ENCODE measurements at places on chromosomes 2 and 18. TPM values are rescaled to one million over a fixed set of nuclear protein-coding genes. Genes with fewer than 3 reads are reported as not detected.

Gene TXNDC2
- total RNA-seq: 0.55 TPM

Gene TMEM247
- total RNA-seq: not detected

Gene SLC14A1
- total RNA-seq: 6.0 TPM

Gene LDLRAD4
- 18.4 TPM for total RNA-seq

DNA sequence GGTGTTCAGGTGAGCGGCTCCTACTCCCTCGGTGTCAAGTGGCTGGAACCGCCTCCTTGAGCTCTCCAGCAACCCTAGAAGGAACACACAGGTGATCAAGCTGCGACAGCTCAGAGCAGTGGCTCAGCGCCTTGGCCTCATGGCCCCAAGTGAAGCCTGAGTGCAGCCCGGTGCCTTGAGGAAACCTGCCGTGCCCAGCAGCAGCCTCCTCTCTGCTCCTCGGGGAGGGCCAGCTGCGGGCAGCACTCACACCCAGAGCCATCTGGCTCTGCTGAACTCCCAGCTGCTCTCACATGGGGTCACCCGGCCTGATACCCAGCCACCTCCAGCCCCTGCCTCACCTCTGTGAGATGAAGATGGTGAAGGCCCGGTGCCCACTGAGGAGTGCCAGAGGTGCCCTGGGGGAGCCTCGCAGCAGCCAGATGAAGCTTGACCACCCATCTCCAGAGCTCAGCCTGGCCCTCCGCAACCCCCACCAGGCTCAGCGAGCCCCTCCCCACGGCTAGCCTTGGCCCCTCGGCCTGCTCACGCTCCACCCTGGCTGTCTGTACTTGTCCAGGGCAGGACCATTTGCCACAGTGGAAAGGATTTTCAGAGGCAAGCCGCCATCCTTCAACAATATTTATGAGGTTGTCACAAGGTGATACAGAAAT, 70.6 kb upstream of the RAB6C start:
- no peaks in the 10 kb centered on the region for H3K4me1 ChIP-seq
- no peak overlapping the region for H3K27ac ChIP-seq
- no peaks in the 10 kb centered on the region for H3K27me3 ChIP-seq

GRCh38 chr2:133407341-133407740, 160.9 kb downstream of the NCKAP5 start:
- H3K27ac ChIP-seq: no peak overlapping the region
- H3K4me3 ChIP-seq: no peak overlapping the region
- no peak for DNase-seq

- H3K27ac ChIP-seq: no peak overlapping the region
- H3K4me3 ChIP-seq: no peak overlapping the region
- H3K27me3 ChIP-seq: no peaks in the 10 kb centered on the region
- H3K36me3 ChIP-seq: peaks cover 33% of the 10 kb centered on the region
These were observed 12.5 kb downstream of the GLS start for GRCh38 chr2:190893157-190893556.

- H3K4me1 ChIP-seq: no peaks in the 10 kb centered on the region
- no peak overlapping the region for H3K4me3 ChIP-seq
- DNase-seq: no peak
- H3K27me3 ChIP-seq: no peaks in the 10 kb centered on the region
- no peaks in the 10 kb centered on the region for H3K36me3 ChIP-seq
These were observed 583.1 kb downstream of the XIRP2 start for GRCh38 chr2:167471332-167471731.

DNA sequence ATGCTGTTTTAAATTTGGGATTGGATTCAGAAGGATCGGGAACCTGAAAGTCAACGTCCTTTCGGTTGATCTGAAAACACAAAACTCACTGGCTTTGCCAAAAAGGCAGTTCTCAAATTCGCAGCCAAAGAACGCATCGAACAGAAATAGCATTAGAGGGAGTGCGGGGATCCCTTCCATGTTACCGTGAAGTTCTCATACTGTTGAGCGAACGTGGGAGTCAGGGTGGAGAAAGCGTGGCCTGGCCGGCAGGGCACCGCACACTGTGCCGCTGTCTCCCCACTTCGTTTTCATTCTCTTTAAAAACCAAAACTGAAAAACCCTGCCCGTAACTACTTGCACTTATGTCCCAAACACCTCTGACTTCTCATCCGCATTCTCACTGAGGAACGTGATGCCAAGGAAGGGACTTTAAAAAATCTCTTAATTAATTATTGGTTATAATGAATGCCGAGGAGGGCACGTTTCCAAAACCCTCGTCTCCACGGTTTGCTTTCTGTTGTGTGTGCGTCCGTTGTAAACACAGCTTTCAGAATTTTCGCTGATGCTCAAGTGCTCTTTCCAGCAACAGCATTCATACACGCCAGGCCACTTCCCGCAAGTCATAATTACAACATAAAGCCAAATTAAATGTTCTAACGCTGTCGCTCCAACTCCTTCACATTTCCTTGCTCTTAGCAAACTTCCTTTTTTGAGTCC, 60.9 kb upstream of the TWIST2 start:
- DNase-seq: no peak
- H3K4me1 ChIP-seq: no peaks in the 10 kb centered on the region
- H3K4me3 ChIP-seq: no peak overlapping the region
- no peak overlapping the region for H3K27ac ChIP-seq

DNA sequence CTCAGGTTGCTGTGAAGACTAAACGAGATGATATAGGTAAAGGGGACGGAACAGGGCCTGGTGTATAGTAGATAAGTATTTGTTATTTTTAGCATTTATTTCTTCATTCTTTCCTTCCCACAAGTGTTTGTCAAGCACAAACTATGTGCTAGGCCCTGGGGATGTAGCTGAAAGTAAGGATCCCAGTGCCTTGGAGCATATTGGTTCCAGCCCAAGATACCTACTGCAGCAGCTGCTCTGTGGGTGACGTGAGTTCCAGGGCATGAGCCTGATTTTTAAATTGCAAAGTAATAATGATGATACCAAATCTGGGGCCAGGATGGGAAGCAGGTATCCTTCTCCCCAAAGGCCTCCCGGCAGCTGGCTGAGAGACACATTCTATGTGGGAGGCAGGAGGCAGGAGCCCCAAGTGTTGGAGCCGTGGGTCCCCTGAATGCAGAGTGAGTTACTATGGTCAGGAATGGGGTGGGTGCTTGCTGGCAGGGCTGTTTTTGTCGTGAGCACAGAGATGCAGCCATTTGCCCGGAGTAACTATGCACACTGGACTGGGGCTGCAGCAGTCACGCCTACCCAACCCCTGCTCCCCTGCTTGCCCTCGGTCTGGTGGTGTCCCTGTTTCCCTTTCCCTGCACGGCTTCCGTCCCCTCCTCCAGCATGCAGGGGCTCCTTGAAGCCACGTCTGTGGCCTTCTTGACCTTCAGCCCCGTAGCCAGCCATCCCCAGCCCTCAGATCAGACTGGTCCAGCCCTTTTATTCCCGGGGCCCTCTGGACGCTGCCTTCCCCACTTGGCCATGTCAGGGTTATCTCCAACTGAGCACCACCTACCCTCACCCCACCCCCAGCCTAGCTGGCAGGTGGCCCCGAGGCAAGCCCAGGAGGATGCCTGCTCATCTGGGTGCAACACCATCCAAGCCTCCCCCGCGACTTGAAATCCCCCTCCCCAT, 52.4 kb downstream of the INHBB start:
- no peak overlapping the region for H3K27ac ChIP-seq
- H3K27me3 ChIP-seq: no peaks in the 10 kb centered on the region
- no peaks in the 10 kb centered on the region for H3K36me3 ChIP-seq
- no peaks in the 10 kb centered on the region for H3K4me1 ChIP-seq

DNA sequence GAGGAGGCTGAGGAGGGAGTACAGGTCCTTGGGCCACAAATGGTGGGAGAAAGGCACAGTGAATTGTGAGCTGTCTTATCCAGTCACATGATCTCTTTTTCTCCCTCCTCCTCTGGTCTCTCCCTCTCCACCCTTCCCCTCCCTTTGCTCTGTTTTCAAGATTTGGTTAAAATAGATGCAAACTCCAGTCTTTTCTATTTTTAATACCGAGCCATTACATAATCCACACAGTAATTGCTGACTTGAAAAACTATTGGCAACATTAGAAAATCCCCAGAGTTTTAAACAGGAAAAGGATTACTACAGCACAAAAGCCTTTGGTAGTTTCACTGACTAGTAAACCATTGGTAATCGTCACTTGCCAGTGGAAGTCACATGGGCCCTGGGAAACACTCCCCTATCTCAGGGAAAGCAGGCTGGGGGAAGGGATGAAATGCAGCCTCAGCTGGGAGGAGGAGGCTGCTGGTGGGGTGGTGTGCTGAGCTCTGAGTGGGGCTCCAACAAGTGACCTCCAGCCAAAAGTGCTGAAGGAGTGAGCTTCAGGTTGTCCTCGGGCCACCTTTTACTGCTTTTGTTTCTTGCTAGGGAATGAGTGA, 57.4 kb upstream of the PCBP1 start:
- no peak for DNase-seq
- peak overlapping the region; percentile 70 for H3K27ac ChIP-seq
- H3K4me3 ChIP-seq: no peak overlapping the region
- no peaks in the 10 kb centered on the region for H3K36me3 ChIP-seq
- H3K27me3 ChIP-seq: no peaks in the 10 kb centered on the region
- H3K4me1 ChIP-seq: peaks cover 25% of the 10 kb centered on the region

- H3K27ac ChIP-seq: no peak overlapping the region
- H3K4me3 ChIP-seq: no peak overlapping the region
- no peak for DNase-seq
- H3K27me3 ChIP-seq: no peaks in the 10 kb centered on the region
These were observed 422.1 kb upstream of the DSEL start for GRCh38 chr18:67938660-67939059.

- H3K4me3 ChIP-seq: no peak overlapping the region
- no peak overlapping the region for H3K27ac ChIP-seq
- DNase-seq: no peak
- no peaks in the 10 kb centered on the region for H3K36me3 ChIP-seq
These were observed 3.1 kb upstream of the GALNT1 start for GRCh38 chr18:35578481-35578880.

GRCh38 chr2:70381821-70382220, 80.0 kb upstream of the FAM136A start:
- DNase-seq: no peak
- H3K36me3 ChIP-seq: no peaks in the 10 kb centered on the region
- no peaks in the 10 kb centered on the region for H3K4me1 ChIP-seq
- no peaks in the 10 kb centered on the region for H3K27me3 ChIP-seq
- no peak overlapping the region for H3K27ac ChIP-seq
- no peak overlapping the region for H3K4me3 ChIP-seq

All from upper lobe of right lung (tissue), 1 donor.